ENCODE measurements at places on chromosomes 5 and 9.

- DNase-seq: no peak
Measured at GRCh38 chr9:98318834-98319478, 63.5 kb upstream of the TBC1D2 start.

DNA sequence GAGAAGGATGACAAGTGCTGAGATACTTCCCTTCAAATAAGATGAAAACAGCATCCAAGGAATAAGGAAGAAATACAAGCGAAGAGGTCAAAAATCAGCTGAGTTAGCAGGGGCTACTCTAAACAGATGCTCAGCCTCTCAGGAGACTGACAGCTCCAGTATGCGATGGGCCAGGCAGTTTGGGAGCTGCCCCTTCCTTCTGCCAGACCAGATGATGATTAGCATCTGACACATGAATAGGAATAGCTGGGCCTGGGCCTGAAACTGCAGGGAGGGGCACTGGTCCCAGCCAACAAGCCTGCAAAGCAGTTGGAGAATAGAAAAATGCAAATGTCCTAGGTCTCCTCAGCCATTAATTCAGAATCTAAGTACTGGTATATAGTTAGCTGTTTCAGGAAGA, 13.1 kb upstream of the MAP3K1 start:
- DNase-seq: no peak

- no peak for DNase-seq
Measured at GRCh38 chr5:177412603-177413233, 3.4 kb upstream of the F12 start.

GRCh38 chr5:67283275-67283987, 86.8 kb upstream of the CD180 start:
- no peak for DNase-seq

GRCh38 chr5:51651889-51652288, 268.6 kb downstream of the ISL1 start:
- DNase-seq: no peak

Data from NCI-H187 (cell line).